ENCODE measurements at places on chromosomes 3 and 15. TPM values are rescaled to one million over a fixed set of nuclear protein-coding genes. Genes with fewer than 3 reads are reported as not detected.

The CNTN6 gene
- 0.18 TPM for total RNA-seq

The TATDN2 gene
- total RNA-seq: 7.1 TPM

The CIB2 gene
- 2.4 TPM for total RNA-seq

The MAP6D1 gene
- 0.57 TPM for total RNA-seq

The SLC15A2 gene
- 0.14 TPM for total RNA-seq

The BUB1B gene
- 2.4 TPM for total RNA-seq

The PARL gene
- 42.2 TPM for total RNA-seq

The DUOXA2 gene
- total RNA-seq: not detected

The ALDH1A3 gene
- 51.5 TPM for total RNA-seq

The KNG1 gene
- total RNA-seq: not detected

The NAA50 gene
- 194 TPM for total RNA-seq

The SOX14 gene
- total RNA-seq: not detected

The MAP3K13 gene
- total RNA-seq: 11.9 TPM

The CCR3 gene
- total RNA-seq: not detected

The A4GNT gene
- not detected for total RNA-seq

The CNBP gene
- 277 TPM for total RNA-seq

The IQCF5 gene
- not detected for total RNA-seq

The SLC28A1 gene
- total RNA-seq: not detected

The GPR149 gene
- total RNA-seq: not detected

The ST8SIA2 gene
- not detected for total RNA-seq

The C3orf62 gene
- total RNA-seq: 1.7 TPM

The SKIL gene
- 88.7 TPM for total RNA-seq

The TMEM115 gene
- total RNA-seq: 27.6 TPM

The SLC2A2 gene
- total RNA-seq: 0.09 TPM

The EIF4G1 gene
- 198 TPM for total RNA-seq

The HHATL gene
- total RNA-seq: not detected

The HYAL3 gene
- total RNA-seq: 3.7 TPM

The ZBED2 gene
- total RNA-seq: 0.28 TPM

Measured in smooth muscle cell of bladder (primary cell).